ENCODE measurements at places on chromosomes 1 and 21.
A peak's percentile ranks its signal among the peaks of the same experiment; 100 is the strongest.

DNA sequence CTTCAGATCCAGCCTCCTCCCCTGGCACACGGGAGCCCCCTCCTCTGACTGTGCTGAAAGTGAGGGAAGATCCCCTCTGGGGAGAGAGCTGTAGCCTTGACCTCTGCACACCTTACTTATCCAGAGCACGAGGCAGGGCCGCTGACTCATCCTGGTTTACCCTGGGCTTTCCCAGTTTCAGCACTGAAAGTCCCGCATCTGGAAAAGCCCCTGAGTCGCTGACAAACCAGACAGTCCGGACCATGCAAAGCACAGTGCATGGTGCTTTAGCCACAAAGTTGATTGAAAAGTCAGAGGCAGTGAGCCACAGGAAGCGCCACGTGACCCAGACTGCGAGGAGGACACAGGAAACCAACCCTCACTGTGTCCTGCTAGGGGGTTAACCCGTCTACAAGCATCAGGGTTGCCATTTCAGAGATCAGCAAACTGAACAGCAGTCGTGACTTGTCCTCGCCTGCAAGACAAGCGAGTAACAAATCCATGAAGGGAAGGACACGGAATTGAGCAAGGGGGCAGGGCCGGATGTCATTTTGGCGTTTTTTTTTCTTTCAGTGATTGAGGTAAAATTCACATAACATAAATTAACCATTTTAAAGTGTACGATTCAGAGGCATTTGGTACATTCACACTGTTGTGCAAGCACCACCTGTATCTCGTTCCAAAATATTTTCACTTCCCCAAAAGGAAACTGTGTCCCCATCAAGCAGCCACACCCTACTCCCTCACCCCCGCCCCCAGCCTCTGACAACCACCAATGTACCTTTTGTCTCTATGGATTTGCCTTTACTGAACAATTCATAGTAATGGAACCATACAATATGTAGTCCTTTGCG is 19.9 kb upstream of the IFNGR2 start:
- peak; percentile 64 for DNase-seq

GRCh38 chr21:33026878-33027400 is 1.2 kb downstream of the OLIG2 start:
- no peak for DNase-seq

GRCh38 chr1:91846007-91846638 is 39.8 kb downstream of the TGFBR3 start:
- DNase-seq = peak; percentile 81

GRCh38 chr1:59769736-59770095 is 45.0 kb upstream of the HOOK1 start:
- no peak for DNase-seq

GRCh38 chr21:42722808-42723473 is 69.5 kb downstream of the PDE9A start:
- peak; percentile 54 for DNase-seq

- no peak for DNase-seq
These were observed 6.3 kb downstream of the NME7 start for GRCh38 chr1:169361281-169361680.
